ENCODE measurements at places on chromosomes 12 and 14. TPM values are rescaled to one million over a fixed set of nuclear protein-coding genes. Genes with fewer than 3 reads are reported as not detected.

- H3K27me3 ChIP-seq, result no peaks in the 10 kb centered on the region
- no peaks in the 10 kb centered on the region for H3K4me1 ChIP-seq
- H3K4me3 ChIP-seq, result no peak overlapping the region
- DNase-seq, result peak; percentile 77
Measured at GRCh38 chr12:15278816-15279658, 43.3 kb upstream of the PTPRO start.

DNA sequence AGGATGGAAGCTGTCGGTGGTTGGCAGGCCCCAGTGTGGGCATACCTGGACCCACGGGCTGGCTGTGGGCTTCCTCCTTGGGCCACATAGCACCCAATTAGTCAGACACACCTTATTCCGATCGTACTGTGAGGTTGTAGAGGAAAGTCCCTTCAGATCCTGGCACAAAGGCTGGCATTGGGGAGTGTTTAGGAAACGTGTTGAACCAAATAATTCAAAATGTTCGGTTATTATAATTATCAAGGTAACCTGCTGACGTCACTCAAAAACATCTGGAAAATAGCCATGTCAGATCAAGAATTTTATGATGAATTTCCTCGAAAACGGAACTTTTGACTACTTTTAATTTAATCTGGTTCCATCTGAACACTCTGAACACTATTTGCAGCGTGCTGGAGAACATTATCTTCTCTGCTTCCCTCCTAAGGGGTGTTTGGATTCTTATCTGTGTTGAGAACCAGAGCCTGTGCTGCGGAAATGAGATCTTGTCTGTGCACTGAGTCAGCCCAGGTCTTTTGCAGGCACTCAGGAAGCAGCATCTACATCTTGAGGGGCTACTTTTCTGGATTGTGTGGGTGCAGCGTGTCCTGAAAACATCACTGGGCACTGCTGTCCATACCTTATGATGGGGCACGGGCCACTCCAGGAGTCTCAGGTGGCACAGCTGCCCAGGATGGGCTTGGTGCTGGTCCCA is 100.3 kb downstream of the SLC25A47 start:
- no peaks in the 10 kb centered on the region for H3K27me3 ChIP-seq
- H3K36me3 ChIP-seq, result no peaks in the 10 kb centered on the region
- H3K4me3 ChIP-seq, result no peak overlapping the region
- H3K27ac ChIP-seq, result no peak overlapping the region
- H3K4me1 ChIP-seq, result no peaks in the 10 kb centered on the region
- no peak for DNase-seq

DNA sequence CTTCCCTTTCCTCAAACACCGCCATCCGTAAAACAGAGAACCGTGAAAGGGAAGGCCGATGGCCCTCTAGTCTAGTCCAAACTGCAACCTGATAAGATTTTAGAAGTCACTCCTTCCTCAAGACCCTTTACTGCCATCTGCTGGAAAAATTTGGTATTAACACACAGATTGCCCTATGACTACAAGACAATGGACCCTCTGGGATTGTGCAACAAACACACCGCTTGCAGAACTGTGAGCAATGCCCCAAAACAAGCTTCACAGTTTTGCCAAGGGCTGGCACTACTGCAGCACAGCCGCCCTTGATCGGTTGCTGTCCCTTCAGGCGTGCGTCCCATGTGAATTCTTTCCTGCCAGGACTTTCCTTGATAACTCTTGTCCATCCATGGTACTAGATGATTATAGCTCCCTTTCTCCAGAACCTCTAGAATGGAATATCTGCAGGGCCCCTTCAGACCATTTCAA is 23.1 kb downstream of the LLPH start:
- no peak overlapping the region for H3K4me3 ChIP-seq
- H3K36me3 ChIP-seq, result no peaks in the 10 kb centered on the region
- no peak overlapping the region for H3K27ac ChIP-seq
- no peak for DNase-seq

GRCh38 chr14:103817595-103817994 is 29.8 kb downstream of the PPP1R13B start:
- H3K4me1 ChIP-seq, result peaks cover 39% of the 10 kb centered on the region
- H3K27ac ChIP-seq, result no peak overlapping the region
- H3K27me3 ChIP-seq, result no peaks in the 10 kb centered on the region
- DNase-seq, result no peak
- H3K4me3 ChIP-seq, result no peak overlapping the region

GRCh38 chr12:107372229-107372658 is 278.9 kb upstream of the CRY1 start:
- no peaks in the 10 kb centered on the region for H3K27me3 ChIP-seq
- no peak for DNase-seq
- H3K4me3 ChIP-seq, result no peak overlapping the region
- no peak overlapping the region for H3K27ac ChIP-seq
- H3K4me1 ChIP-seq, result peaks cover 3% of the 10 kb centered on the region

DNA sequence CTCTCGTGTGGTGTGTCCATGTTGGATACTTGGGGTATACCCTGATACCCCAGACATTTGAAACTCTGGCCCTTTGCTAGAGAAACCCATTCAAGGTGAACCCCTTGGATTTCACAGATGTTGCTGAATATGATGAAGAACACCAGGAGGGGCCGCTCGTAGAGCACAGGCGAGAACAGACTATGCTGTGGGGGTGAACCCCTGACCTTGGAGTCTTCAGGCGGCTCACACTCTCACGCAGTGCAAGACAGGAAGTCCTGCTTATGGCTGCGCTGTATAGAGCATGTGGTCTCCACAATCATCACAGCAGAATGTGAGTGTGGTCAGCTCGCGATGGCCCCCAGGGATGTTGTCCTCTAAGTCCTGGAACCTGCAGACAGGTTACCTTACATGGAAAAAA is 60.4 kb downstream of the SLC15A4 start:
- no peak for DNase-seq
- H3K36me3 ChIP-seq, result no peaks in the 10 kb centered on the region
- no peaks in the 10 kb centered on the region for H3K4me1 ChIP-seq

- H3K4me1 ChIP-seq, result peaks cover 23% of the 10 kb centered on the region
- peaks cover 100% of the 10 kb centered on the region for H3K27me3 ChIP-seq
- no peak overlapping the region for H3K27ac ChIP-seq
- DNase-seq, result peak; percentile 69
Measured at GRCh38 chr12:49965836-49966235, 4.2 kb downstream of the AQP5 start.

- no peaks in the 10 kb centered on the region for H3K4me1 ChIP-seq
- H3K36me3 ChIP-seq, result no peaks in the 10 kb centered on the region
- no peak overlapping the region for H3K27ac ChIP-seq
- DNase-seq, result no peak
- H3K4me3 ChIP-seq, result no peak overlapping the region
- H3K27me3 ChIP-seq, result no peaks in the 10 kb centered on the region
Measured at GRCh38 chr14:70108419-70108818, 80.3 kb downstream of the SLC8A3 start.

GRCh38 chr14:81324011-81324410 is 76.1 kb downstream of the STON2 start:
- H3K36me3 ChIP-seq, result no peaks in the 10 kb centered on the region
- H3K27me3 ChIP-seq, result no peaks in the 10 kb centered on the region
- H3K4me1 ChIP-seq, result peaks cover 10% of the 10 kb centered on the region

KRT71 gene
- not detected for polyA plus RNA-seq

SLCO1B3 gene
- polyA plus RNA-seq, result not detected

GUCY2C gene
- 0.26 TPM for polyA plus RNA-seq

LTB4R2 gene
- 0.83 TPM for polyA plus RNA-seq

GPR135 gene
- 0.27 TPM for polyA plus RNA-seq

MIP gene
- not detected for polyA plus RNA-seq

LRRIQ1 gene
- 0.09 TPM for polyA plus RNA-seq

TMEM229B gene
- 3.4 TPM for polyA plus RNA-seq
